WTC11 (cell line): ENCODE measurements at places on chromosomes 4 and X. TPM values are rescaled to one million over a fixed set of nuclear protein-coding genes. Genes with fewer than 3 reads are reported as not detected.

DNA sequence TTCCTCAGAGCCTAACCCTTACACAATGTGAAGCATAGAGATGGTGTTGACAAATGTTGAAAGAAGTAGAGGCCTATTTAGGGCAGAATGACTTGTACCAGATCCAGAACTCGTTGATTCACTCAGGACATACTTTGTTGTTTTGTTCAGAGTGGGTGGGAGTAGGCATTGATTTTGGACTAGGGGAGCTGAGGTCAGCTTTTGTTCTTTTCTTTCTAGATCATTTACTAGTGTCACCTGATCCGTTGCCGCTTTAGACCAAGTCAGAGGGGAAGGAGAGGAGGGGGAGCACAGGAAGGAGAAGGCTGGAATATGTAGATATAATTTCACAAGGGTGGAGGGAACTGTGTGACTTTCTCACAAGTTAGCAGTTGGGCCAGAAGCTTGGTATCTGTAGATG is 282.4 kb upstream of the GPC4 start:
- peak overlapping the region; percentile 24 for H3K4me3 ChIP-seq
- no peaks in the 10 kb centered on the region for H3K36me3 ChIP-seq
- H3K27ac ChIP-seq, result no peak overlapping the region
- no peak for DNase-seq
- H3K27me3 ChIP-seq, result peaks cover 13% of the 10 kb centered on the region
- H3K4me1 ChIP-seq, result peaks cover 39% of the 10 kb centered on the region

- H3K4me1 ChIP-seq, result no peaks in the 10 kb centered on the region
- H3K36me3 ChIP-seq, result no peaks in the 10 kb centered on the region
- no peak for DNase-seq
- no peaks in the 10 kb centered on the region; the same call in 1 of the 2 replicates for H3K27me3 ChIP-seq
These were observed 2.1 kb downstream of the SASH3 start for GRCh38 chrX:129781680-129782495.

- H3K4me1 ChIP-seq, result peaks cover 3% of the 10 kb centered on the region; the same call in 1 of the 2 replicates
- no peak overlapping the region; the same call in 1 of the 2 replicates for H3K27ac ChIP-seq
- H3K27me3 ChIP-seq, result no peaks in the 10 kb centered on the region
- H3K4me3 ChIP-seq, result no peak overlapping the region
- peaks cover 12% of the 10 kb centered on the region for H3K36me3 ChIP-seq
These were observed 49.0 kb upstream of the TRAM1L1 start for GRCh38 chr4:117134386-117134785.

MAGEE2 gene
- 0.15 to 0.18 TPM in 2 of 3 replicates, not detected in the other for total RNA-seq

GRCh38 chrX:18617407-18617750 is 54.5 kb downstream of the RS1 start:
- H3K27ac ChIP-seq, result 0 out of 2 replicates have a peak overlapping the region, but pooled peaks have one; percentile 12
- no peaks in the 10 kb centered on the region for H3K36me3 ChIP-seq
- peaks cover 5% of the 10 kb centered on the region; the same call in 1 of the 2 replicates for H3K4me1 ChIP-seq
- no peak for DNase-seq

BST1 gene
- 1.1 to 1.9 TPM (median 1.4 TPM) in 3 replicates for total RNA-seq

DNA sequence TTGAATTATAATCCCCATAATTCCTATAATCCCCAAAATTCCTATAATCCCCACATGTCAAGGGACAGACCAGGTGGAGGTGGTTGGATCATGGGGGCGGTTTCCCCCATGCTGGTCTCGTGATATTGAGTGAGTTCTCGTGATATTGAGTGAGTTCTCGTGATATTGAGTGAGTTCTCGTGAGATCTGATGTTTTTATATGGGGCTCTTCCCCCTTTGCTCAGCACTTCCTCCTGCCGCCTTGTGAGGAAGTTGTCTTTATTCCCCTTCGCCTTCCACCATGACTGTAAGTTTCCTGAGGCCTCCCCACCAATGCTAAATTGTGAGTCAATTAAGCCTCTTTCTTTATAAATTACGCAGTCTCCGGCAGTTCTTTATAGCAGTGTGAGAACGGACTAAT is 36.6 kb upstream of the GPR78 start:
- DNase-seq, result no peak
- peaks cover 18% of the 10 kb centered on the region for H3K4me1 ChIP-seq
- H3K27ac ChIP-seq, result no peak overlapping the region; the same call in 1 of the 2 replicates
- no peaks in the 10 kb centered on the region for H3K36me3 ChIP-seq

DNA sequence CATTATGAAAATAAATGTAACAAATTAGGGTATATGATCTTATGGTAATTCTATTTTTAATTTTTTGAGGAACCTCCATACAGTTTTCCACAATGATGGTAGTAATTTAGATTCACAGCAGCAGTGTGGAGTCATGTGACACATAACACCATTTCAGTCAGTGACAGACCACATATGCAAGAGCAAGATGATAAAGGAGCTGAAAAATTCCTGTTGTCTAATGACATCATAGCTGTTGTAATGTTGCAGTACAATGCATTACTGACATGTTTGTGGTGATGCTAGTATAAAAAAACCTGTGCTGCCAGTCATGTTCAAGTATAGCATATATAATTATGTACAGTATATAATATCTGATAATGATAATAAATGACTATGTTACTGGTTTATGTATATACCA is 28.5 kb downstream of the EMCN start:
- no peak overlapping the region for H3K4me3 ChIP-seq
- H3K36me3 ChIP-seq, result 0 out of 2 replicates have a peak, but pooled peaks cover 2% of the 10 kb centered on the region
- H3K27ac ChIP-seq, result no peak overlapping the region
- H3K4me1 ChIP-seq, result no peaks in the 10 kb centered on the region
- no peak for DNase-seq

DNA sequence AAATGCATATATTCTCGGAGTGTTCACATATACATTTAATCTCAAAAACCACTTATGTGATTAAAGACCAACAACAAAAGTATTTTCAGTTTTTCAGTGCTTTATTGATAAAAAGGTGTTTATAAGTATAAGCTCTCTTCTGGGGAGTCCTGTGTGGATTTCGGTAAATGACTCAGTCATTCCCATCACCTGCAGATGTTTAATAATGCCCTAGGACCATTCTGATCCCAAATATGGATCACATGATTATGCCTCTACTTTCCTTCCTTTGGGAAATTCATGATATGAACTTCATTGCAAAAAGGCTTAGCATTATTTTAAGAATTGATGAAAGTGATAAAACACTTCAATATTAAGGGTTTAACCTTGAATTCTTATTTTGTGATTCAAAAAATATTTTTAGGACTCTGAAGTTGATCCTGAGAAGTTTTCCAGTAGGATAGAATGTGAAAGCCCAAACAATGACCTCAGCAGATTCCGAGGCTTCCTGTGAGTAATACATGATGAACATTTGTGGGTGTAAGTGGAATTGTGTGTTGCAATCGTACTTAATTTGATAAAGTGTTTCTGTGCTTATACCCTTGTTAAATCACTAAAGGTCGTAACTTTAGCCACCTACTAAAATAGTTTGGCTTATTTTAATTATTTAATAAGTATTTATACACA is 40.2 kb downstream of the ATP10D start:
- H3K4me3 ChIP-seq, result no peak overlapping the region
- DNase-seq, result no peak
- no peaks in the 10 kb centered on the region for H3K27me3 ChIP-seq
- H3K36me3 ChIP-seq, result peaks cover 16% of the 10 kb centered on the region
- H3K4me1 ChIP-seq, result no peaks in the 10 kb centered on the region

CFAP47 gene
- 0.07 TPM in 1 of 3 replicates, not detected in the others for total RNA-seq

DNA sequence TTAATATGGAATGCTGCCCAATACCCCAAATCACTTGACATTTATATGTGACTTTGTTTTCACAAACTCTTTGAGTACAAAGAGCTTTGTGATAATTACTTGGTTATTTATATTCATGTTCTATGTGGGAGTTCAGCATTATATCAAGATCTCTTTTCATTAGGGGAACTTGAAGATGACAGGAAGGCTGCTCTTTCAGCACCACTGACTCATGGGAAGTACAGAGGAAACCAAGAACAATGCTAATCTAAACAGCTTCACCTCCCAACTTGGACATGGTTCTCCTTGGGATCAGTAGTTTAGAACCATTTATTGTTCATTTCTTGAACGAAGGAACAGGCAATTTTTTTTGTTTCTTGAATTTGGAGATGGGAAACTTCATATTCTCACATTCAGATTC is 184.0 kb upstream of the AFF2 start:
- H3K36me3 ChIP-seq, result no peaks in the 10 kb centered on the region
- DNase-seq, result no peak

PWWP3B gene
- 0.52 to 1.5 TPM (median 1.4 TPM) in 3 replicates for total RNA-seq

DNA sequence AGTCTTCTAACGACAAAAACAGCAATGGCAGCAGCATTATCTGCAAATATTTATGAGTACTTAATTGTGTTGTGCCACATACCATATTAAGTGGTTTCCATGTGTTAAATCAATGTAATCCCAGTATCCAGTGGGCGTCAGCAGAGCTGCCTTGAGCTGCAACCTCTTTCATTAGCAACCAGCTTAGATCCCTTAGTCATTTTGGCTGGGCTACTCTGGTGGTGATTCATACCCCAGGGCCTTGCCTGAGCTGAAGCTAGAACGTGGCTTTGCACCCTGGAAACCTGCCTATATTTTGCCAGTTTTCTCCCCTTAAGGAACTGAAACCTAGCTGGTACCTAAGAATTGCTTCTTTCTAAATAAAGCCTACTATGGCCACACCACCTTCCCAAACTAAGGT is 474.3 kb upstream of the FTHL17 start:
- no peaks in the 10 kb centered on the region for H3K36me3 ChIP-seq
- no peak overlapping the region for H3K4me3 ChIP-seq
- H3K4me1 ChIP-seq, result peaks cover 23% of the 10 kb centered on the region
- no peak for DNase-seq
- H3K27me3 ChIP-seq, result no peaks in the 10 kb centered on the region
- H3K27ac ChIP-seq, result no peak overlapping the region

- peak; percentile 65 for DNase-seq
- H3K4me1 ChIP-seq, result peaks cover 5% of the 10 kb centered on the region
- H3K4me3 ChIP-seq, result no peak overlapping the region
- H3K27me3 ChIP-seq, result no peaks in the 10 kb centered on the region
These were observed 1504.5 kb upstream of the PCDH10 start for GRCh38 chr4:131644619-131645018.

DNA sequence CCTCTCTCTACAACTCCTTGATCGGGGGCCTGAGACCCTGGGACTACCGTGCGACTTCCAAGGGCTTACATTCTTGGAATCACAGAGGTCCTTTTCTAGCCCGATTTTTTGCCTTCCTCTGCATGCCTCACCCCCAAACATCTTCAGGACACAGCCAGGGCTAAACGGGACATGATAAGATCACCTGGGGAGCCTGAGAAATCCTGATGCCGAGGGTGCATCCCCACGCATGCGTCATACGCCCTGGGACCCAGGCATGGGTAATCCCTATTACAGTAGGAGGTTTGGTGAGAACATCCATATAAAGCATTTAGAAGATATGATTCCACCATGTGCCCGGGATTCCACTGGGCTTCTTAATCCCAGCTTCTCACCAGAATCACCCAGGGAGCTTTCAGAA is 77.1 kb downstream of the DCTD start:
- peaks cover 3% of the 10 kb centered on the region; the same call in 1 of the 2 replicates for H3K27me3 ChIP-seq
- H3K4me1 ChIP-seq, result peaks cover 16% of the 10 kb centered on the region
- H3K4me3 ChIP-seq, result no peak overlapping the region
- no peak overlapping the region for H3K27ac ChIP-seq
- DNase-seq, result no peak
- H3K36me3 ChIP-seq, result no peaks in the 10 kb centered on the region

FRG1 gene
- 23.1 to 27.3 TPM (median 24.5 TPM) in 3 replicates for total RNA-seq

GRCh38 chr4:151563194-151563593 is 154.2 kb downstream of the FHIP1A start:
- H3K27ac ChIP-seq, result no peak overlapping the region; the same call in 1 of the 2 replicates
- peaks cover 16% of the 10 kb centered on the region for H3K4me1 ChIP-seq
- no peak for DNase-seq
- no peaks in the 10 kb centered on the region for H3K36me3 ChIP-seq

DMD gene
- total RNA-seq, result 6.6 to 9.1 TPM (median 8.4 TPM) in 3 replicates

APLN gene
- total RNA-seq, result 2.5 to 4.2 TPM (median 2.6 TPM) in 3 replicates

DNA sequence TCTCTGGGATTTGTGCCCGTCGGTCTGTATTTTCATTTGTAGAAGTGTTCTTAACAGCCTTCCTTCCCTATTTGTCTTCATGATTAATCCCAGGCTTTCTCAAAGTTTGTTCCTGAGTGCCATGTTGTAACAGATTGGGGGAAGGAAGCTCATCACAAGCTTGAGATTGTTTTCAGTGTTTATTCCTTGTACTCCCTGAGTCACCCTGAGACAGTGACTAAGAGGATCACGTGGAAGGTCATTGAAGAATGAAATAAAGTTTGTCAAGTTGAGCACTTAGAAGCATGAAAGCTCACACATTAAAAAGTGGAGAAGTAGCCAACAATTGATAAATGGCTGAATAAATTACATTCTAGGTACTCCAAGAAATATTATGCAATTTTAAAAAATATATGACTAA is 153.5 kb upstream of the FAM241A start:
- no peaks in the 10 kb centered on the region for H3K36me3 ChIP-seq
- H3K27me3 ChIP-seq, result no peaks in the 10 kb centered on the region
- DNase-seq, result no peak
- no peak overlapping the region for H3K4me3 ChIP-seq
- H3K4me1 ChIP-seq, result peaks cover 12% of the 10 kb centered on the region

DNA sequence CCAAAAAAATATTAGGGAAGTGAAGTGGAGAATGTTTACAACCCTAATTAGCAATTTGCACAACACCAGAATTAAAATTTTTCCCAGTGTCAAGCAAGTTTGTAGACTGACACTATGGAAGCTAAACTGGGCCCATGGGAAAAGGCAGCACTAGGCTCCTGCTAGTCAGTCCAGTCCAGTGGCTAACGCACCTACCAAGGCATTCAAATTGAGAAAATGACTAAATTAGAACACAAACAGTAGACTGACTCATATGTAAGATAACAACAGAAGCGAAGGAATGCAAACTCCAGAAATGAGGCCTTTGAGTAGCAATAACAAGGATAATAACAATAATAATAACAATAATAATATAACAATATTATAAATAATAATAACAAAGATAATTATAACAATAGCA is 90.7 kb downstream of the GRIA3 start:
- H3K4me3 ChIP-seq, result no peak overlapping the region
- no peak overlapping the region for H3K27ac ChIP-seq
- H3K27me3 ChIP-seq, result no peaks in the 10 kb centered on the region
- DNase-seq, result no peak
- H3K36me3 ChIP-seq, result no peaks in the 10 kb centered on the region

DNA sequence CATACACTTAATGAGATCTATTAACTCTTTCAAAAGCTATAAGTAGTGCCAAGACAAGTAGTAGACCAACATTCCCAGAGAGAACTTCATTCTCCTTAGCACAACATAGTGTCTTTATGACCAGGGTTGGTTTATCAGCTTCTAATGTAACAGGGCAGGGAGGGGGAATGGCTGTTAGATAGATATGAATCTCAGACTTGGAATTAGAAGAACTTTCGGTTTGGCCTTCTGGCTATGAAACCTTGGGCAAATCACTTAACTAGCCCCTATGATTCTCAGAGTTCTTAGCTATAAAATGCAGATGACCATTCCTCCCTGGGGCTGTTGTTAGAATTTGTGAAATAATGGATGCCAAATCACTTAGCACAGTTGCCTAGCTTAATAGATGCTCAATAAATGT is 132.2 kb downstream of the SLC10A7 start:
- no peak overlapping the region for H3K4me3 ChIP-seq
- H3K4me1 ChIP-seq, result no peaks in the 10 kb centered on the region
- H3K27me3 ChIP-seq, result no peaks in the 10 kb centered on the region
- no peak overlapping the region for H3K27ac ChIP-seq

- peak overlapping the region; percentile 91 for H3K4me3 ChIP-seq
- H3K27me3 ChIP-seq, result no peaks in the 10 kb centered on the region
- H3K36me3 ChIP-seq, result peaks cover 5% of the 10 kb centered on the region; the same call in 1 of the 2 replicates
- H3K27ac ChIP-seq, result no peak overlapping the region
These were observed 3.1 kb downstream of the KDM6A start for GRCh38 chrX:44876086-44876485.

SLC10A6 gene
- total RNA-seq, result not detected in 3 replicates

FAM114A1 gene
- 13.8 to 17.6 TPM (median 15.7 TPM) in 3 replicates for total RNA-seq

GRCh38 chr4:154595807-154596206 is 5.3 kb upstream of the FGA start:
- H3K27ac ChIP-seq, result no peak overlapping the region
- no peak for DNase-seq
- no peaks in the 10 kb centered on the region for H3K27me3 ChIP-seq
- no peaks in the 10 kb centered on the region for H3K36me3 ChIP-seq
